ENCODE measurements at places on chromosomes 13 and 19. TPM values are rescaled to one million over a fixed set of nuclear protein-coding genes. Genes with fewer than 3 reads are reported as not detected.

DNA sequence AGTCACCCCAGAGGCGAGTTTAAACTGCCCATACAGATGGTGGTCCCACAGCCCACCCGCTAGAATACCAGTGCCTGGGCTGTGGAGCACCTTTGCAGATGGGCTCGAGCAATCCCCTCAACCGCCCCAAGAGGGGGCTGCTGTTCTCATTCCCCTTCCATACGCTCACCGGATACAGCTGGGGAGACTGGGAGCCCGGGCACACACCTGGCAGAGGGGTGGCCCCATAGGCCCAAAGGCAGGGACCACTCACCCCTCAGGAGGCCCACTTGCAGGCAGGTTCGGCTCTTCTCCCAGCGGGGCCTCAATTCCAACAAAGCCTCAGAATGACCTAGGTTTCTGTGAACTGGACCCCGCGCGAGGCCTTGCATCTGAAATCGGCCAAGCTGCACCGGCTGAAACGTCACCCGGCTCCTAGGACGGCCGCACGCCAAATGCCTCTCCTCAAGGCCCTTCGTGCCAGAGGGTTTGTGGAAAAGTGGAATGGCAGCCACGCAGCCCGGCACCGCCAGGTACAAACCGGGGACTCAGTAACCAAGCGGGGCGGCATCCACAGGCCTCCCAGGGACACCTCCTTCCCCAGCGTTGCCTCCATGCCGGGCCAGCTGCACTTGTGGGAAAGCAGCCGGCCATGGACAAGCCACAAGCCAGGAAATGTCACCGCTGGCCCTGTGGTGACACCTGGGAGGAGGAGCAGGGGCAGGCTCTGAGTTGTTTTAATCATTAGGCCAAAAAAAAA lies 18.7 kb downstream of the MLLT1 start:
- DNase-seq, result no peak

GRCh38 chr13:76832258-76832988 lies 53.8 kb downstream of the KCTD12 start:
- no peak for DNase-seq

DNA sequence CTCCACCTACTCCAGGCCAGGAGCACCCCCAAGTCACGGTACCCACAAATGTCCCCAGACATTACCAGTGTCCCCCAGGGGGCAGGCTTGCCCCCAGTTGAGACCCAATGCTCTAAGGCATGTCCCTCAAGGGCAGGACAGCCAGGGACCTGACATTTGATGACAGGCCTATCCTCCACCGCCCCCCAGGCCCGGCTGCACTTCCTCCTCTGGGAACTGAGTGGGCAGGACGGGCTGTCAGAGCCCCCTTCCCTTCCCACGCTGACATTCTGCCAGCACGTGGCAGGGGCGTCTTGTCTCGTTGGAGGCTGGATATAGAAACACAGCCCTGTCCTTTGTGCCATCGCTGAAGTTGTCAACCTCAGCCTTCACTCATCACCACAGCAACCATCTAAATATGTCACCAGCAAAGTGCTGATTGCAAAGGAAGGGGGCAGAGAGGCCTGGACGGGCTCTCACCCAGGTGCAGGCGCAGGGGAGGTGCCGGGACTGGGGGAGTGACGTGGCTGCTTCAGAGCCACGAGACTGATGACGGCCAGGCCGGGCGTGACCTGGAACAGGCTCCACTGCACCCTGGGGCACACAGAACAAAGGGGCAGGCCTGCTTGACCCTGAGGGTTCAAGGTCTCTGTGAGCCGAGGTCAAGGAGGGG lies 38.4 kb downstream of the GNG7 start:
- no peak for DNase-seq

- DNase-seq, result no peak
Observed at GRCh38 chr13:67390462-67391086, 160.4 kb upstream of the PCDH9 start.

DNA sequence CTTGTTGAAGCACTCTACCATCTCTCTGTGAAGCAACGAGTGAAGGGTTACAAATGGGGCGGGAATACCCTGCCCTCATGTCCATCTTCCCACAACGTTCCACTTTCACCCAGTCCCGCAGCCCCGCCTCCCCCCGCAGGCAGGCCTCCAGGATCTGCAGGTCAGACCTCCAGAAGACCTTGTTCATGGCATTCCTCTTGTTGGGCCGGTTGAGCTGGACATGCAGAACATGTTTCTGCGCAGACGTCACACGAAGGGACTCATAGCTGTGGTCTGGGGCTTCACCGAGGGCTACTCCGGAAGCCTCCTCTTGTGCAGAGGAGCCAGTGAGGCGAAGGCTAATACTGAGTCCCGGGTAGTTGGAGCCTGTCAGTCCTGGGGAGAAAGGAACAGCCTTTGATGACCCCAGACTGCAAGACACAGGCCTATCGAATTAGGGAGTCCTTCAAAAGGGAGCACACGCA lies 420 bp downstream of the ECH1 start:
- DNase-seq, result no peak

DNA sequence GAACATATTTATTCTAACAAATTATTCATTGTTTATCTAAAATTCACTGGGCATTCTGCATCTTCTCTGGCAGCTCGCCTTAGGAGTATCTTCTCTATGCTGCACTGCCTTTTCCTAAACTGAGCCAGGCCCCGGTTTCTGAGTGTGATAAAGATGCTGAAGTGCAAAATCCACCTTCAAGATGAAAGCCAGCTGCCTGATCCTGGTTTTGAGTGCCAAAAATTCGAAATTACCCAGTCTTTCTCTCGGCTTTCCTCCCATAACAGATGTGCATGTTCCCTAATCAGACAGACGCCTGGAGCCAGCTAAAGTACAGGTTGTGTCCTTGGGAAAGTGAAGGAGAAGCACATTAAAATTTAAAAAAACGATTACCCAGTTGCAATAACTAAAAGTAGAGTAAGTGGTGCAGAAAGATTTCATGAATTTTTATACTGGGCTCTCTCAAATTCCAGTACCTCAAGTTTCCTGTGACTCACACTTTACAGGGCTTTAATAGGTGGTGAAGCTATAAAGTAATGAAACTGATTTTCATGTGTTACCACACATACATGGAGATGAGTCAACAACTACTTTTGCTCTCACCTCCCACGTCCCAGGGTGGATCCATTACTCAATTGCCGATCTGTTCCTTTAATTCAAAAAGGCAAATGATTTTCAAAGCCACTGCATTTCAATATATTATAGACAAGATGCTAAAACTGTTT lies 65.0 kb upstream of the GTF2F2 start:
- no peak for DNase-seq

KCNRG gene
- 3.0 TPM for total RNA-seq

FCHO1 gene
- total RNA-seq, result 1.7 TPM

ZNF83 gene
- total RNA-seq, result 35.9 TPM
